ENCODE measurements at places on chromosomes 5 and 9.

GRCh38 chr5:100516285-100516684 lies 18.9 kb upstream of the FAM174A start:
- DNase-seq = no peak

GRCh38 chr5:1227667-1228066 lies 2.5 kb downstream of the SLC6A18 start:
- no peak for DNase-seq

- DNase-seq = peak; percentile 51
These were observed 142.2 kb upstream of the ZNF366 start for GRCh38 chr5:72649449-72649848.

- DNase-seq = no peak
These were observed 81.6 kb downstream of the KCNIP1 start for GRCh38 chr5:170585273-170585948.

DNA sequence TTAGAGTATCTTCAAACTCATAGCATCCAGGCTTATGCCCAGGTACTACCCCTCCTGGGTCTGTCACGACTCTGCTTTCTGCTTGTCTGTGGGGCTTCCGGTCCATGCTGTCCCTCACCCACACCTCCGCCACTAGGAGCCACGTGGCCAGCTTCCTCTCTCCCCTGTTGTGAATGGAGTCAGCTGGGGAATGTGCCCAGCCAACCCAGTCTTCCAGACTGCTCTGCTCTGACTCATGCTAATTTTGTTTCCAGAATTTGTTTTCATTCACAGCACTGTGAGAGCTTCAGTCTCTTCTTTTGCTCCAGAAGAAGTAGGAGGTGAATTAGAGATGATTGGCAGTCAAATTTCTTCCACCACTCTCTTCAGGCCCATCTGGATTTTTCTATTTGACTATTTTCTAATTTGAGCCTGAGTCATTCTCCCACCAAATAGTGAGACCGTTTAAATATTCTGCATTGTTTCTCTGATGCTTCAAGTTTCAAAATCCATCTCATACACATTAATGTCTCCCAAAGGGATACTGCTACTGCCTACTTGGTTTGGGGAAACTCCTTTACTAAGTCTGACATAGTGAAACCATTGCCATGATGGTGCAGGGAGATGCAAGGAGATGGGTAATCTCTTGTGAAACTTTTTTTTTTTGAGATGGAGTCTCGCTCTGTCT lies 424.1 kb upstream of the KIF2A start:
- peak; percentile 75 for DNase-seq

- DNase-seq = peak; percentile 20
These were observed 4.8 kb downstream of the SUB1 start for GRCh38 chr5:32589942-32590869.

GRCh38 chr9:69121155-69122081 lies 52.7 kb upstream of the TJP2 start:
- DNase-seq = no peak

Data from astrocyte (in vitro differentiated cells and primary cell).